Right ventricle myocardium superior (tissue), 1 donor: ENCODE measurements at places on chromosomes 5 and 9. TPM values are rescaled to one million over a fixed set of nuclear protein-coding genes. Genes with fewer than 3 reads are reported as not detected.

GRCh38 chr5:23029290-23029689, 176.1 kb upstream of the CDH12 start:
- no peak for DNase-seq

DNA sequence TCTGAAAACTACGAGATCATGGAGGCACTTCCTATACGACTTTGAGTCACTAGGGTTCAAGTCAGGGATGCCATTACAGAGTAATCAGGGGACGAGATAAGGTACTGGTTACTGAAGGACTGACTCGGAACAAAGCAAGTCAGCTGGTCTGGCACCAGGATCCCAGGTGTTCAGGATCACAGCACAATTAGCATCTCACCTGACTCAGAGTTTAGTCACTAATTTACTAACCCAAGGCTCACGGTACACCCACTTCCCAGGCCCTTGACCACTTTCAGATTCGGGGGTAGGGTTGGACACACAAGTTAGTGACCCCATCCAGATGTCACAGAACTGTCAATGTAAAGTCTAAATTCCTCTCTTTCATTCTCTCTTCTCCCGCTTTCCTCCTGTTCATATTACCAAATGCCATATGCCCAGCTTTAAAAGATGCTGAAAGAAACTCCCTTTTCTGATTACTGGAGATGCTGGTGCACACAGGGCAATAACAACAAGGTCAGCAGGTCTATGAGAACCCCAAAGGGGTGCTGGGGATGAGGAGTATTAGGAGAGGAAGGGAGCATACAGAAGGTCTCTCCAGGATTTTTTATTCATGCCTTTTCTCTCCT, 657.8 kb downstream of the TLE1 start:
- no peak for DNase-seq

GRCh38 chr5:59198365-59198764, 615.5 kb downstream of the RAB3C start:
- no peak for DNase-seq

- DNase-seq, result no peak
These were observed 70.1 kb downstream of the SV2C start for GRCh38 chr5:76153271-76153670.

DNA sequence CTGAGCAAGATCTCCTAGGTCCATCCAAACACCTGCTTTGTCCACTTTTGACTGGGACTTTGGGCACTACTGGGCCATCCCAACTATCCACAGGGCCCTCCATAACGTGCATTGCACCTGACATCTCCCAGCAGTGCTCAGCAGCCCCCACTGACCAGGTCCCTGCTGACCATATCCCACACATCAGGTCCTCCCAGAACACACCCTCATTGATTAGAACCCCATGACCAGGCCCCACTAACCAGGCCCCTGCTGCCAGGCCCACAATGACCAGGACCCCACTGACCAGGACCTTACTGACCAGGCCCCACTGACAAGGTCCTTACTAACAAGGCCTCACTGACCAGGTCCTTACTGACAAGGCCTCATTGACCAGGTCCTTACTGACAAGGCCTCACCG, 93.9 kb upstream of the CTSV start:
- DNase-seq, result no peak

DNA sequence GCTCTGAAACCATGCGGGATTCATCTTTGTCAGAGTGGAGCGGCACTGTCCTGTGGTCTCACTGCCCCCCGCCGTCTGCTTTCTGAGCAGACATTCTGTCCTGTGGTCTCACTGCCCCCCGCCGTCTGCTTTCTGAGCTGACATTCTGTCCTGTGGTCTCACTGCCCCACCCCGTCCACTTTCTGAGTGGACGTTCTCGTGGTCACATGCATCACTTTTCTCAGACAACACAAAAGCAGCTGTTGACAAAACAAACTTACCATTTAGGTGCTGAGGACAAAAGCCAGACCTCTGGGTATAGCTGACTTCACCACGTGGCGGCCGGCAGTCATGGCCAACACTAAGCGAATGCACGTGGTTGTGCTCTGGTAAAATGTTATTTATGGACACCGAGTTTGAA, 2.8 kb downstream of the LRRC14B start:
- peak; percentile 80 for DNase-seq

The NDUFAF2 gene
- total RNA-seq, result 41.2 TPM

The CSNK1A1 gene
- 191 TPM for total RNA-seq

The SLC1A1 gene
- total RNA-seq, result 2.5 TPM

GRCh38 chr5:92561411-92561959, 1019.5 kb downstream of the NR2F1-AS1 start:
- DNase-seq, result no peak

GRCh38 chr9:129810788-129811187, 7.8 kb downstream of the TOR1B start:
- DNase-seq, result no peak

DNA sequence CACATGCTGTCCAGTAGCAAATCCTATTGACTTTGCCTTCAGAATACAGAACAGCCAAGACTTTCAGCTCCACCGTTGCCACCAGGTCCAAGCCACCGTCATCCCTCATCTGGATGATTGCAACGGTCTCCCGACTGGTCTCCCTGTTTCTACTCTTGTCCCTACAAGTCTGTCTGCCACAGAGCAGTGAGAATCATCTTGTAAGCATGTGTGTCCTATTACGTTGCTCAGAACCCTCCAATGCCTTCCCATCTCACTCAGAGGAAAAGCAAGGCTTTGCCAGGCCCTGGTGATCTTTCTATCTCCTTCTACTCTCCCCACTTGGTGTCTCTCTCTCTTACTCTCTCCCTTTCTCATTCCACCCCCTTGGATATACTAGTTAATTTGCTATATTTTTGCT, 76.7 kb upstream of the GDNF start:
- no peak for DNase-seq

The PHF24 gene
- 0.19 TPM for total RNA-seq

The ENTPD2 gene
- total RNA-seq, result 1.9 TPM

The EPB41L4B gene
- 9.9 TPM for total RNA-seq

DNA sequence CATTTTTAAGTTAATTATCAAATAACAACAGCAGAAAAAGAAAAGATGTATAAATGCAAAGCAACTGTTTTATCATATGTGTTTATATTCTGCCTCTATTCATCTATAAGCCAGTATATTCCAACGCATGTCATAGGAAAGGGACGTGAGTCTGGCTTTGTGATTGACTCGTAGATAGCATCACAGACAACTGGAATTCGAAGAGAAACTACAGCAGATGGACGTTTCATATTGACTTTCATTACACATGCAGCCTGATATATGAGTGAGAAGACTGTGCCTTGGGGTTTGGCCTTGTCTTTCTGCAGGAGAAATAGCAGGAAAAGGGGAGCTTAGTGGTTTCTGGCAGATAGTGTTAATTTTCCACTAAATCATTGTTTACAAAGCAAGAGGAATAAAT, 1111.9 kb downstream of the MAT2B start:
- DNase-seq, result no peak

- DNase-seq, result no peak
These were observed 5.1 kb downstream of the MGAT1 start for GRCh38 chr5:180797256-180798192.

The TCOF1 gene
- total RNA-seq, result 17.3 TPM

GRCh38 chr5:52767766-52768480, 19.8 kb upstream of the ITGA1 start:
- no peak for DNase-seq

DNA sequence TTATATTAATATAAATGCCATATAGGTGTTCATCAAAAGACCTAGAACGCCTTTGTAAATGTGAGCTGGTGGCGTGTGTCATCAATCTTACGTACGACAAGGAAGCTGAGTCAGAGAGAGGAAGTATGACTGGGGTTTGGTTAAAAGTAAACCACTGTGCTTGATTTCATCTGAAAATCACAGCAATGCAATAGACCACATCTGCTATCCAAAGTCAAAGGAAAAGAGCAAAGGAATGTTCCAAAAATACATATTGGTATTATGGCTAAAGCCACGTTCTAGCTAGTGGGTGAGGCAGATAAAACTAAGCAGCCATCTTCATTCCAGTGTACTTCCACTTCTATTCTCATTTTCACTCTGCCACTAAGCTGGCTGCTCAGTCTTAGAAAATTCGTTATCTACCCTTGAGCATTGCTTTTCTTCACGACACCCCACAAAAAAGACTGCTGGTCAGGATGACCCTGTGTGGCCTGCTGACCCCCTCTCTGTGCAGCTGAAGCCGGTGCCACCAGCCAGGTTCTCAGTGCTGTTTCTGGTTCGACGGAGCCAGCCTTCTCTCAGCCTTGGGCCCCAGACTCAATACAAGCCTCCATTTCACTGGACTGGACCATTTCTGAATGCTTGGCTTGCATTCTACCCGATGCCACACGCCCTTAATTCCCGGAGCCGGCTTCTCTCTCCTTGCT, 23.8 kb downstream of the SHC3 start:
- no peak for DNase-seq

- no peak for DNase-seq
These were observed 3.4 kb downstream of the PLPP7 start for GRCh38 chr9:131292937-131293336.

The TEK gene
- 19.1 TPM for total RNA-seq

The AQP3 gene
- 16.3 TPM for total RNA-seq

DNA sequence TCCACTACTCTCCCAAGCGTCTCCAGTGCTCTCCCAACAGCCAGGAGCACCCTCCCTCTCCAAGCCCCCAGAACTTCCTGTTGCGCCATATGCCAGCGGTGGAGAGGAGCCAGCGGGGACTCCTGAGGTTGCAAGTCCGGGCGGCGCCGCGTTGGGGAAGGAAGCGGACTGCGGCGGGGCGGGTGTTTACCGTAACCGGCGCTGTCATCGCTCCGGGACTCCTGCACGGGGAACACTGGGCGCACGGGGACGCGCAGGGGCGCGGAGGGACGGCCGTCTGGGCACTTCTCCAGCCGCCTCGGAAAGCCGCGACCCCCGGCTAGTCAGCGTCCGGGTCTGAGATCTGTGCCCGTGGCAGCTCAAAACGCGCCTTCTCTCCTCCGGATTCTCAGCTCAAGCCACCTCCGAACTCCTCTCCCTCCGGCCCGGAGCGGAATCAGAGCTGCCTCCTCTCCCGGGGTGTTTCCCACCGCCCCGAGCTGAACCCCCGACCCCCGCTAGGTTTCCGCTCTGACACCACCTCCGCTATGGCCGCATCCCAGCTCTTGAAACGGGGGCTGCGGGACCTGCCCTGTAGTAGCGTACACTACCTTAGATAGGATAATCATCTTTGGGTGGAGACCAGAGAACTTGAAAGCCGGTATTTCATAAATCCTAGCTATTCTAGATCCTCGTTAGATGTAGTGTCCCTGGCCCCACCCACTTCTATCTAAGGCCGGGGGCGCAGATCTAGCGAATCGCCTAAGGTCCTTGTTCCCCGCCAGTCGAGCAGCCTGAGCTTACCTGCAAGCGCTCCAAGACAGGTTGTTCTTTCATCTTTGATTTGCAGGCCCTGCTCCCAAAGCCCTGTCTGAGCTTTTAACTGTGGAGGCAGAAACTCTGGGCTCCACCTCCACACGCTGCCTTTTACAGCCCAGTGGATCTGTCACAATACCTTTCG, at the start of gene TRPM6:
TRPM6 (minus strand) TSS at position 881 of the 940 bp plus-strand sequence; CDS start at position 816, 65 bp downstream.
- DNase-seq, result peak; percentile 91

The CER1 gene
- total RNA-seq, result not detected

- DNase-seq, result no peak
These were observed 31.6 kb upstream of the SNX2 start for GRCh38 chr5:122743261-122743660.

The SLC6A7 gene
- total RNA-seq, result not detected

DNA sequence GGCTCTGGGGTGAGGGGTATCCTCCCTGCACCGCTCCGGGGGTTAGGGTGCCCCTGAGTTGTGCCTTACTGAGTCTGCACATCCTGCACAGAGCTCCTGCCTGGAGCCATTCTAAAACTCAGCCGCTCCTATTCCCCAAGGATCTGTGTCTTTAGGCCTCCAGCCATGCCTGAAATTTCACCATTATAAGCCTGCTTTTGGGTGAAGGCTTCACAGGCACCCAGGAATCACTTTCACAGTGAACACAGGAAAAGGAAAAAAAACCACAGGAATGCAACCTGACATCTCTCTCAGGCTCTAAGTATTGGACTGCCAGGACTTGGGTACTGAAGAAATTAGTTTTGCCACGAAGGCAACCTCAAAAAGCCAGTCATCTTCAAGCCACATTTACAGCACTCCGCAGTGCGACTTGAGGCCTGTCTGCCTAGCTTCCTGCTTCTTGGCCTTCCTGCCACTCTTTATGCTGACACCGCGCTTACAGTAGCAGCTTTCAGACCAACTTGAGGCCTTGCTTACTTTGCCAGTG, 30.9 kb downstream of the GALNT10 start:
- no peak for DNase-seq

The PCDHGA9 gene
- total RNA-seq, result 4.3 TPM

The KIF4B gene
- total RNA-seq, result not detected

The TNPO1 gene
- total RNA-seq, result 61.2 TPM

The PDZD2 gene
- 81.5 TPM for total RNA-seq

- DNase-seq, result no peak
These were observed 121.8 kb downstream of the XRCC4 start for GRCh38 chr5:83199126-83199525.

DNA sequence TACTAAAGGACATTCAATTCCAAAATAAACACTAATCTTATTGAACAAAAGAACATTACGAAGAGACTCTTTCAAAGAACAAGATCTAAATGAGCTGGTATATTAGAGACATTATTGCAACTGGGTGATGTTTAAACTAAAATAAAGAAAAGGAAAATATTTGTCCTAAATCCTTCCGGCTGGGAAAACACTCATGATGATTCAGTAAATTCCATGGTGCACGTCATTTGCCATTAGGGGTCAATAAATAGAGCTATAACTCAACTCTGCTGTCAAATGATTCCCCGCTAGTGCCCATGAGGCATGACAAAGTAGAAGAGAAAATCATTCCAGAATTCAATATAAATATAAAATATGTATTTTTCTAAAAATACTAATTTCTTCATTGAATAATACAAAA, 565.5 kb upstream of the TUSC1 start:
- no peak for DNase-seq

DNA sequence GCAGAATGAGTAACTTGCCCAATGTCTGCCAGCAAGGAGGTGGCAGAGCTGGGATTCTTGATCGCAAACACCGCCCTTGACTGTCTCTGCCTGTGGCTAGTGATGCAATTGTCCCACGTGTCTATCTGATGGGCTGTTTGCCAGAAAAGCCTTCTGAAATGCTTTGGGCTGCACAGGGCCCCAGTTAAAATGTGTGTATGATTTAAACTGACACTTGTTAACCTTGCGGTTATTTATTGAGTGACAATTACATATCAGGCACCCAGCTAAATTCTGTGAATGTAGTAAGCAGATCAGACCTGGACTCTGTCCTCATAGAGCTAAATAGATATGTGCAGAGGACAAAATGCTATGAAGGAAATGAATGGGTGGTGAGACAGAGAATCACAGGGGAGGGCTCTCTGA, 11.6 kb upstream of the IL12B start:
- DNase-seq, result peak; percentile 57

DNA sequence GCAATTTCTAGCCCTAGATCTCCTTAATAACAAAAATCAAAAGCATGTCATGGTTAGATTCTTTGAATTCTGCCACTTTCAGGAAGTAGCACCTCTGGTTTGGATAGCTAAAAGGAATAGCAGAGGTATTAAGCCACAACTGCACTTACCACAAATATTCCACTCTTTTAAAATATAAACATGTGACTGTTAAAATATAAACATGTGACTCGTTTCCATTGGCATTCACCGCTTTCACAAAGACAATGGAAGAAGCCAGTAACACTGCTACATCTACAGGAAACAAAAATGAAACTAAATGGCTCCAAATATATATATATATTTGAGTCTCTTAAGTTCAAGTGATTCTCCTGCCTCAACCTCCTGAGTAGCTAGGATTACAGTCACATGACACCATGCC, 222.9 kb downstream of the ARL15 start:
- DNase-seq, result no peak

The SPINK14 gene
- not detected for total RNA-seq

- DNase-seq, result peak; percentile 35
These were observed 6.2 kb downstream of the NKD2 start for GRCh38 chr5:1014781-1015221.

GRCh38 chr9:123957731-123958130, 27.8 kb upstream of the DENND1A start:
- no peak for DNase-seq

The EIF4E1B gene
- not detected for total RNA-seq
